Mesothelial cell of epicardium (in vitro differentiated cells): ENCODE measurements at places on chromosomes 7 and 10. TPM values are rescaled to one million over a fixed set of nuclear protein-coding genes. Genes with fewer than 3 reads are reported as not detected.
A peak's percentile ranks its signal among the peaks of the same experiment; 100 is the strongest.

DNA sequence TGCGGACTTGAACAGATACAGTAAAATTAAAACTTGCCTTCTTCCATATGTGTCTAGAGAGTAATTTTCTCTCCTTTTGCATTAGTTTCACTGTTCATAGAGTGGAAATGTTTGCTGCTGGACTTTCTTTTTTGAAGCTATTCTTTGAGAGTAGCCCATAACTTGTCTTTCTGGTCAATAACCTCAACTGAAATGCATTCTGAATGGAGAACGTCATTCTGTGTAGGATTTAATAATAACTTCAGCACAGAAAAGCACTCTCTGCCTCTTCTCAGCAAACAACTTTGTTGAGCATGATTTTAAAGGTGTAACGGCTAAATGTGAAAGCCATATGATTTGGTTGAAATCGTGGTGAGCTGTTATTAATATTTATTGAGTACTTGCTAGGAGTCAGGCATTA lies 111.8 kb downstream of the CUX1 start:
- peaks cover 16% of the 10 kb centered on the region for H3K36me3 ChIP-seq
- H3K27me3 ChIP-seq = peaks cover 4% of the 10 kb centered on the region
- H3K27ac ChIP-seq = no peak overlapping the region
- H3K4me3 ChIP-seq = no peak overlapping the region

DNA sequence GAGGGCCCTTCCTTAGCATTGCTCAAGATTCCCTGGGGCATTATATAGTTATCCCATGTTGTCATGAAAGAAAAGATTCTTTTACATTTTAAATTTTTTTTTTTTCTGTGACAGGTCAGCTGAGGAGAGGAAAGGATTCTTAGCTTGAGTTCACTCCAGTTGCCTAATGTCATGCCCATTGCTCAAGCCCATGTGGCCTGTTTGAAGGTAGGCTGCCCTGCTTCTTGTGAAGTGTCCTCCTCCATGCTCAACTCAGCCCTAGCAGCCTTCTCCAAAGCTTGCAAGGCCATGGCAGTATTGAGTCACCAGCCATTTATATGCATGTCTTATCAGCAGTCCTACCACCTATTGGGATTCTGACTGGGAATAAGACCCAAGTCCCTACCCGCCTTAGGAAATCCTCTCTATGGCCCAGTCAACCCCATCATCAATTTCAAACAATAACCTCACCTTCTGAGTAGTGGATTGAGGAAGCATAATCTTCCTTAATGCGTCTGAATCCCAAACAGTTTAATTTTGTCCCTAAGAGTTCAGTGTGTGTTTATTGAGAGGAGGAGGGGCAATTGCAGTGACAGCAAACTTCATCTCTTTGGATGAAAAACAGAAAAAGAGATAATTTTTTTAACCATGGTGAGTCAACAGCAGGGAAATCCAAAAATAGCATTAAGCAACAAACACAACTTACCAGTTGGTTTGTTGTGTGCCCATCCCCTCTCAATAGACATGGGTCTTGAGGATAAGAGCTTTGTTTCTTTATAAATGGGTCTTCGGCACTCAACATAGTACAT lies 38.6 kb upstream of the WASL start:
- no peaks in the 10 kb centered on the region for H3K36me3 ChIP-seq
- H3K4me3 ChIP-seq = no peak overlapping the region
- peaks cover 6% of the 10 kb centered on the region for H3K4me1 ChIP-seq

- H3K36me3 ChIP-seq = no peaks in the 10 kb centered on the region
- no peak overlapping the region for H3K27ac ChIP-seq
- peaks cover 1% of the 10 kb centered on the region for H3K27me3 ChIP-seq
- DNase-seq = no peak
- peaks cover 14% of the 10 kb centered on the region for H3K4me1 ChIP-seq
- H3K4me3 ChIP-seq = no peak overlapping the region
Measured at GRCh38 chr7:49852619-49853462, 79.4 kb downstream of the VWC2 start.

CDNF gene
- total RNA-seq = 1.7 to 2.3 TPM (median 2.2 TPM) in 3 replicates

STK31 gene
- total RNA-seq = 0.72 to 1.3 TPM (median 0.94 TPM) in 3 replicates

STRIP2 gene
- 1.8 to 1.9 TPM (median 1.9 TPM) in 3 replicates for total RNA-seq

- H3K36me3 ChIP-seq = no peaks in the 10 kb centered on the region
- no peak for DNase-seq
- H3K27me3 ChIP-seq = peaks cover 19% of the 10 kb centered on the region
- no peak overlapping the region for H3K4me3 ChIP-seq
- no peaks in the 10 kb centered on the region for H3K4me1 ChIP-seq
Measured at GRCh38 chr10:129365767-129366402, 101.2 kb upstream of the MGMT start.

- H3K36me3 ChIP-seq = no peaks in the 10 kb centered on the region
- H3K27me3 ChIP-seq = no peaks in the 10 kb centered on the region
- H3K4me3 ChIP-seq = no peak overlapping the region
- peak overlapping the region; percentile 74 for H3K27ac ChIP-seq
- no peak for DNase-seq
Measured at GRCh38 chr10:132422903-132423825, 26.2 kb downstream of the PWWP2B start.

DNA sequence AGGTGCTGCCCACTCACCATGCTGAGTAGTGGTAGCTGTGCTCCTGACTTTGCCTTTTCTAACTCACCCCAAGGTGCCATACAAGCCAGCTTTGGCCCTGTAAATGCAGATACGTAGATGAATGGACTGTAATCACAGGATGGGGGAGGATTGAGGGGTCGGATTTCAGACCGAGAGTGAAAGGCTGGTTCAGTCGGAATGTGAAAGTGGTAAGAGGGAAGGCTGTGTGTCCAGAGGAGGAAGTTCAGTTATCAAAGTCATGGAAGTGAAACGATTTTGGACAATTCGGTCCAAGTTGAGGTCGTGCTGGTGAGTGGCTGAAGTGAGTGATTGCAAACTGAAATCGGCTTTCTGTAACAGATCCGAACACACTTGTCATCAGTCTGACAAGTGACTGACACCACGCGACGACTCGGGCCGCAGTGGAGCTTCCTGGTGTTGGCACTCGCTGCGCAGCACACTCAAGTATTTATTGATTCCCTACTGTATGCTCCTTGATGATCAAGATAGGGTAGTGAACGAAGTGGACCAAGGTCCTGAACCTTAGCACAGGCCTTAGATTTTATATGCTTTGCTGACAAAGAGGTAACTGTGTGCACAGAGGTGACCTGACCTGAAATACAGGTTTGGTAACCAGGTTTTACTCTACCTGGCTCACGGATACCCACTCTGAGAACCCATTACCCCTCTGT lies 10.5 kb downstream of the ZNF282 start:
- H3K27ac ChIP-seq = peak overlapping the region; percentile 72
- peaks cover 60% of the 10 kb centered on the region for H3K36me3 ChIP-seq
- H3K27me3 ChIP-seq = no peaks in the 10 kb centered on the region
- H3K4me3 ChIP-seq = peak overlapping the region; percentile 5
- H3K4me1 ChIP-seq = peaks cover 19% of the 10 kb centered on the region

RAB19 gene
- 1.6 to 2.7 TPM (median 1.6 TPM) in 3 replicates for total RNA-seq

- no peaks in the 10 kb centered on the region for H3K36me3 ChIP-seq
- no peak overlapping the region for H3K4me3 ChIP-seq
- no peaks in the 10 kb centered on the region for H3K27me3 ChIP-seq
- no peak overlapping the region for H3K27ac ChIP-seq
Measured at GRCh38 chr7:16298221-16298620, 123.1 kb downstream of the CRPPA start.

DNA sequence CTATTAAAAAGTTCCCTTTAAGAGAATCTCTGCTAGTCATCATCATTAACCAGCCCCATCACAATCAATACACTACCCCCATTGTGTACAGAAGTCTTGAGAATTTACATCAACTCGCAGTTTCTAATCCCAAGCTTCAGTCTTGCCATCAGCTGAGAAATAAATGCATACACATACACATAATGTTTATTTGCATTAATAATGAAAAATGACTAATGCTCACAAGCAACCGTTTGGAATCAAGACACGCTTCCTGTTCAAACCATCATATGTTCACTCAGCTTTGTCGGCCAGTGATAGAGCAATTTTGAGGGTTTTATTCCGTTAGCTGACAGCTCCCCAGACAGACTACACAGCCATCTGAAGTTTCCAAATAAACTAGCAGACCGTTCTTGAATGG lies 287.1 kb downstream of the SFMBT2 start:
- H3K27me3 ChIP-seq = peaks cover 71% of the 10 kb centered on the region
- no peaks in the 10 kb centered on the region for H3K4me1 ChIP-seq
- DNase-seq = no peak
- no peaks in the 10 kb centered on the region for H3K36me3 ChIP-seq
- H3K27ac ChIP-seq = no peak overlapping the region
- no peak overlapping the region for H3K4me3 ChIP-seq

ZNF503 gene
- 58.0 to 59.9 TPM (median 58.3 TPM) in 3 replicates for total RNA-seq

GRCh38 chr10:100045592-100045991 lies 35.8 kb upstream of the DNMBP start:
- DNase-seq = no peak
- H3K27ac ChIP-seq = peak overlapping the region; percentile 80
- peaks cover 19% of the 10 kb centered on the region for H3K4me1 ChIP-seq
- no peaks in the 10 kb centered on the region for H3K36me3 ChIP-seq
- no peak overlapping the region for H3K4me3 ChIP-seq

- peaks cover 23% of the 10 kb centered on the region for H3K4me1 ChIP-seq
- DNase-seq = no peak
- no peaks in the 10 kb centered on the region for H3K27me3 ChIP-seq
- no peak overlapping the region for H3K4me3 ChIP-seq
- peaks cover 4% of the 10 kb centered on the region for H3K36me3 ChIP-seq
- H3K27ac ChIP-seq = peak overlapping the region; percentile 90
Measured at GRCh38 chr7:131538813-131539179, 17.6 kb downstream of the PODXL start.

PLAC9 gene
- total RNA-seq = 24.0 to 30.3 TPM (median 25.1 TPM) in 3 replicates

DNA sequence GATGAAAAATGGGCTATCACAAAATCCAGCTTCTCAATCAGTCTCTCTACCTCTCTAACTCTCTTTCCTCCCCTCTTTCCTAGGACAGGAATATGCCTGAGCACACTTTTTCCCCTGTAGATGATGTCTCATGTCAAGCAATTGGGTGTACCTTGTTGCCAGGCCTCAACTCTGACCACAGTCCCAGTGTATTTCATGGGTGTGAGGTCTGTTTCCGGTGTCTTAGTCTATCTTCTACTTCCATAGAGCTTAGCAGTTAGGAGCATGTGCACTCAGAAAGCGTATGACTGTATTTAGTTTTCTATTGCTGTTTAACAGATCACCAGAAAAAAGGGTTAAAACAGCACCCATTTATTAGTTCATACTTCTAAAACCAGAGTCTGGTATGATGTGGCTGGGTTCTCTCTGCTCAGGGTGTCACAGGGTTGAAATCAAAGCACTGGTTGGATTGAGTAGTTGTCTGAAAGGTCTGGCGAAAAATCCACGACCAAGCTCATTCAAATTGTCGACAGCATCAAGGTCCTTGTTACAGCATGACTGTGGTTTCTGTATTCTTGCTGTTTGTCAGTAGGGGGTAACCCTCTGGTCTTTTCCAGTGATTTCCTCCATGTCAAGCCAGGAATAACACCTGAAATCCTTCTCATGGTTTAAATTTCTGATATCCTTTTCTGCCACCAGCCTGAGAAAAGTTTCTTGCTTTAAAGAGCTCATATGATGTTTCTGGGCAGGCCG lies 130.0 kb downstream of the THSD7A start:
- H3K36me3 ChIP-seq = no peaks in the 10 kb centered on the region
- DNase-seq = no peak
- no peak overlapping the region for H3K27ac ChIP-seq
- no peaks in the 10 kb centered on the region for H3K27me3 ChIP-seq

GRCh38 chr10:132678436-132679216 lies 107.3 kb downstream of the NKX6-2 start:
- H3K27ac ChIP-seq = no peak overlapping the region
- DNase-seq = no peak
- H3K36me3 ChIP-seq = peaks cover 3% of the 10 kb centered on the region
- H3K27me3 ChIP-seq = no peaks in the 10 kb centered on the region
- no peak overlapping the region for H3K4me3 ChIP-seq
- no peaks in the 10 kb centered on the region for H3K4me1 ChIP-seq

DNA sequence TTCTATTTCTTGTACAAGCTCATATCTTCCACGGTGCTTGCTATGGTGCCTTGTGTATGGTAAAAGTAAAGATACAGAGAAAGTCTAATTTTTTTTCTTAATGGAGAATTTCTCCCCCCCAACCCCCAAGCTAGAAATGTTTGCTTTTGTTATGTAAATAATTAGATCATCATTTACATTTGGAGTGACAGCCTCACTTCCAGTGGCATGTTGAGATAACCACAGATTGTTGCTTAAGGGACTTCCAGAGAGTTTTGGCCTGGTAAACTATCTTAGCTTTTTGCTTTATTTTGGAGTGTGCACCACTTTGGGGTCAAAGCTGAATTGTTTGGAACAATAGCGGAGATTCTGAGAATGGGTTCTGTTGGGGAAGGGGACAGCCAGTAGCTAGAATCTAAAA lies 129.7 kb downstream of the ZNF365 start:
- H3K4me3 ChIP-seq = no peak overlapping the region
- peaks cover 16% of the 10 kb centered on the region for H3K27me3 ChIP-seq
- DNase-seq = no peak
- H3K4me1 ChIP-seq = no peaks in the 10 kb centered on the region
- H3K36me3 ChIP-seq = no peaks in the 10 kb centered on the region
- H3K27ac ChIP-seq = no peak overlapping the region

ADRA2A gene
- 4.7 to 5.2 TPM (median 4.9 TPM) in 3 replicates for total RNA-seq

- DNase-seq = no peak
- no peak overlapping the region for H3K27ac ChIP-seq
- no peak overlapping the region for H3K4me3 ChIP-seq
- peaks cover 4% of the 10 kb centered on the region for H3K36me3 ChIP-seq
- H3K27me3 ChIP-seq = no peaks in the 10 kb centered on the region
Measured at GRCh38 chr7:96203786-96204185, 118.1 kb downstream of the SLC25A13 start.

CLDN15 gene
- 17.1 to 19.5 TPM (median 18.1 TPM) in 3 replicates for total RNA-seq

DNA sequence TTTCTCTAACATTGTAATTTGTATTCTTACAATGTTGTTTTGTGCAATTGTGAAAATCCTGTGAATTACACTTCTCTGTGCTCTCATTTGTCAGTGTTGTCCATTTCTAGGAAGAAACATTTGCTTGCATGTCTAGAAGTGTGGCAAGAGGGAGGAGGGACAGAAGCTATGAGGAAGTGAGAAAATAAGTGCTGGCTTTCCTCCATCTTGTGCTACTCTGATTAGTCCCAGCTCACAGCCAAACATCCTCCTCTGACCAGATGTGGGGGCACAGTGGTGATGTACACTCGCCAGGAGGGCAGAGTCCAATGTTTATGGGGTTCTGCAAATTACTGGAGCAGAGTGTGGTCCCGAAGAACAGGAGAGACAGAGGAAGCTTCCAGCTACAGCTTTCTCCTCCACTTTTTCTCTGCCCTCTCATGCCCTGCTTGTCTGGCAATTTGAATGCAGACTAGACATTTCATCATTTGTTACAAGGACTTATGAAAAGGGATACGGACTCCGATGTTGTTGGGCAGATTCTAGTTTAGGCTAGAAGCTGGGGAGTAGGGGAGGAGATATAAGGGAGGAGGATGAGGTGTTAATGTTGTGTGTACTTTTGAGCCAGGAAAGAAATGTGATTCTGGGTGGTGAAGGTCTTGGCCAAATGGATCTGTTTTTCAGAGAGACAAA lies 131.0 kb upstream of the C1GALT1 start:
- peaks cover 1% of the 10 kb centered on the region for H3K27me3 ChIP-seq
- no peaks in the 10 kb centered on the region for H3K4me1 ChIP-seq
- H3K27ac ChIP-seq = no peak overlapping the region

GRCh38 chr7:42574685-42575084 lies 337.2 kb downstream of the C7orf25 start:
- H3K4me1 ChIP-seq = peaks cover 51% of the 10 kb centered on the region
- H3K4me3 ChIP-seq = no peak overlapping the region
- H3K27ac ChIP-seq = peak overlapping the region; percentile 86
- H3K36me3 ChIP-seq = no peaks in the 10 kb centered on the region
- no peak for DNase-seq
- H3K27me3 ChIP-seq = no peaks in the 10 kb centered on the region

GRCh38 chr10:129740532-129741279 lies 223.4 kb downstream of the EBF3 start:
- H3K4me3 ChIP-seq = no peak overlapping the region
- H3K36me3 ChIP-seq = peaks cover 2% of the 10 kb centered on the region
- no peak for DNase-seq

TAS2R5 gene
- 4.5 to 5.9 TPM (median 5.1 TPM) in 3 replicates for total RNA-seq
